ENCODE measurements at places on chromosomes 5 and 9. TPM values are rescaled to one million over a fixed set of nuclear protein-coding genes. Genes with fewer than 3 reads are reported as not detected.

Gene PCDHGA1
- polyA plus RNA-seq, result 0.30 TPM

Gene SAPCD2
- polyA plus RNA-seq, result 12.1 TPM

Gene PKD2L2
- polyA plus RNA-seq, result 0.15 TPM

Gene PCDHGA2
- polyA plus RNA-seq, result 1.3 TPM

Gene SAXO1
- polyA plus RNA-seq, result 0.06 TPM

Gene DBH
- polyA plus RNA-seq, result 0.66 TPM

Gene CARTPT
- polyA plus RNA-seq, result 8.5 TPM

Gene IL4
- not detected for polyA plus RNA-seq

Gene DNM1
- polyA plus RNA-seq, result 49.0 TPM

Measured in large intestine (tissue), 12 donors.